Cardiac fibroblast (primary cell): ENCODE measurements at places on chromosomes 4 and X.

DNA sequence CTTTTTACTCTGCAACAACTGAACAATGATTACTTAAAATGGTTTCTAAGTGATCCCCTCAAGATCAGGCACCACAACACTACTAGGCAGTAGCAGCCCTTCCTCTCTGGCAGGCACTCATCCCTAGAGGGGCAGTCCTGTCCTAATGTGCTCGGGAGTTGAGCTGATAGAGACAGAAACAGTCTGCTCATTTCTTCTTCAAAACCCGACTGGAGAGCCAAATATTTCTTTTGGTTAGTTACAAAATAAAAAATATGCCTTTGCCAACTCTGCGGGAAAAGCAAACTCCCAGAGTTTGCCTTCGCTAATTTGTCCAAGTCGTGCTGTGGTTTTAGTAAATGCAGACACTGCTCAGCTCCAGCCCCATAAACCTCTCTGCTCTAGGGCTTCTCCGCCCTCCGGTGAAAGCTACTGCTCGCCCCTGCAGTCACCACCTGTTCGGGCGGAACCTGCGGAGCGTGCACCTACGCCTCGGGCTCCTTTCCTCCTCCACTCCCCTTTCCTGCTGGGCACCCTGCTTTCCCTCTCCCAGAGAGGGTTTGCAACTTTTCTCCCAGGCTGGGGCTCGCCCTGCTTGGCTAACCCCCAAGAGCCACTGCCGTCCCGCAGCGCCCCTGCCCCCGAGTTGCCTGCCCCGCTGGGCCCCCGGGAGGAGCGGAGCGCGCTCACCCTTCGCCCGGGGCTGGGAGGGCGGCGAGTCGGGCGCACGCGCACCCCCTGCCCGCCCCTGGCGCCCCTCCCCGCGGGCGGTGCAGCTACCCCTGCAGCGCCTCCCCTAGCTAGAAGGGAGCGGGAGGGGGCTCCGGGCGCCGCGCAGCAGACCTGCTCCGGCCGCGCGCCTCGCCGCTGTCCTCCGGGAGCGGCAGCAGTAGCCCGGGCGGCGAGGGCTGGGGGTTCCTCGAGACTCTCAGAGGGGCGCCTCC lies at the start of gene NPNT:
NPNT (plus strand) TSS at position 812 of the 923 bp plus-strand sequence. CDS start 182 bp downstream, outside the sequence.
- no peak for DNase-seq

- DNase-seq: peak; percentile 68
Observed at GRCh38 chrX:135345107-135345589, 35.9 kb downstream of the ETDC start.

- DNase-seq: peak; percentile 85
Observed at GRCh38 chr4:124803641-124804040, 91.1 kb upstream of the ANKRD50 start.

DNA sequence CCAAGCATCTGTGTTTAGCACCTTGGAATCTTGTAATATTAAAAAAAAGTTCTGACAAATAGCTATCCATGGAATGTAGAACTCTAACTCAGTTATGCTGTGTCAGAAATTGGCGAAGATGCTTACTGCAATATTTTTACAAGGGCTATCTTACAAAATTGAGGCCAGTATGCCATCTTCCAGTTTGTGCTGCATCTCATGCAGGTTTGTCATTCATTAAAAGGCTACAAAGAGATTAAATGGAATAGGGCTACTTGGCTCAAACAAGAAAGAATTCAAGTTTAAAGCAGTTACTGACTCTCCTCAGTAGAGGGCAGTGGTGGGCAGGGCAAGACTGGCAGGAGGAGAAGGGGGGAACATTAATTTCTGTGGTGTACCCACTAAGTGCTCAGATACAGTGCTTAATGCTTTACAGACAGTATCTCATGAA lies 66.5 kb downstream of the SHROOM4 start:
- DNase-seq: peak; percentile 38

DNA sequence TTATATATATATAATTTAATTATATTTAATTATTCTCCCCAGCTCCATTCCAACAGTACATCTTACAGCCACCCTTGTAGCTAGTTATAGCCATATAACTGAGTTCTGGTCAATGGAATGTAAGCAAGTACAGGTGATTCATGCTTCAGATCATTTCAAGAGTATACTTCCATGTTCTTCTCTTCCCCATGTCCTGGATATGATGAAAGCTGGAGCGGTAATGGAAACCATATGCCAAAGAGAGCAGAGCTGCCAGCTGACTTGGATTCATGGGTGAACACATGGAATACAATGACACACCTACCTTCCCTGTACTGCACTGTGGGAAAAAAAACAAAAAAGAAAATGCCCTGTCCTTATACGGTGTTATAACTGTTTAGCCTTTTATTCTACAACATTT lies 17.5 kb upstream of the CORIN start:
- DNase-seq: peak; percentile 66

GRCh38 chr4:74656596-74656995 lies 137.7 kb downstream of the BTC start:
- no peak for DNase-seq

DNA sequence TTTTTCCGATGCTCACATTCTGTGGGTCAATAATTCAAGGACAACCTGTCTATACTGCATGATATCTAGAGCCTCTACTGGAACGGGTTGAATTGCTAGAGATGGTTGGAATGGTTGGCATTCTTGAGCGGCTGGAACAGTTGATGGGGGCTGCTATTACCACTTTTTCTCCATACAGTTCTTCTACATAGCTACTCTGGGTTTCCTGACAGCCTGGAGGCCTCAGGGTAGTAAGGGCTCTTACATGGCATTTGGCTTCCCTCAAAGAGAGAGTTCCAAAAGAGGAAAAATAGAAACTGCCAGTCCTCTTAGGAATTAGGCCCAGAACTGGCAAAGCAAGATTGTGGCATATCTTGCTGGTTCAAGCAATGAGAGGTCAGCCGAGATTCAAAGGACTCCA lies 53.1 kb downstream of the NAA11 start:
- no peak for DNase-seq

GRCh38 chrX:39336671-39337311 lies 535.5 kb downstream of the MID1IP1 start:
- DNase-seq: no peak

- DNase-seq: no peak
Observed at GRCh38 chr4:7414736-7415510, 19.8 kb downstream of the PSAPL1 start.

DNA sequence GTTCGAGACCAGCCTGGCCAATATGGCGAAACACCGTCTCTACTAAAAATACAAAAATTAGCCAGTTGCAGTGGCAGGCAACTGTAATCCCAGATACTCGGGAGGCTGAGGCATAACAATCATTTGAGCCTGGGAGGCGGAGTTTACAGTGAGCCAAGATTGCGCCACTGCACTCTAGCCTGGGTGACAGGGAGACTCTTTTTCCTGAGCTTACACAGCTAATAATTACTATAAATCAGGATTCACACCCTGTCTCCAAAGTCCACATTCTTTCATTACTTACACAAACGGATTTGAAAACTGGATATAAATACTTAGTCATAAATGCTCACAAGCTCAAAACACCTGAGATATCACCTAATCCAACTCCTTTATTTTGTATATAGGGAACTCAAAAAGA lies 151.6 kb downstream of the LRBA start:
- no peak for DNase-seq

- no peak for DNase-seq
Observed at GRCh38 chr4:183858011-183858615, 47.0 kb upstream of the STOX2 start.

DNA sequence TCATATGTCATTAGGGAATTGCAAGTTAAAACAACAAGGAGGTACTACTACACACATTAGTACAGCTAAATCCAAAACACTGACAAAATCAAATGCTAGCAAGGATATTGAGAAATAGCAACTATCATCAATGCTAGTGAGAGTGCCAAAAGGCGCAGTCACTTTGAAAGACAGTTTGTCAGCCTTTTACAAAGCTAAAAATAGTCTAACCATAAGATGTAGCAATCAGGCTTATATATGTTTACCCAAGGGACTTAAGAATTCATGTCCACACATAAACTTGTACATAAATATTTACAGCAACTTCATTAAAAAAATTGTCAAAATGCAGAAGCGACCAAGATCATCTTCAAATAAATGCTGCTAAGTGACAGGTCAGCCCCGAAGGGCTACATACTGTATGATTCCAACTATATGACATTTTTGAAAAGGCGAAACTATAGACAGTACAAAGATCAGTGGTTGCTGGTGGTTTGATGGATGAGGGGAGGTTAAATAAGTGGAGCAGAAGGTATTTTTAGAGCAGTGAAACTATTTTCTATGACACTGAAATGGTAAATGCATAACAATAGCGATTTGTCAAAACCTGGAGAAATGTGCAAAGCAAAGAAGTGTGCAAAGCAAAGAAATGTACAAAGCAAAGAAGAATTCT lies 704.8 kb downstream of the ARAP2 start:
- DNase-seq: no peak

- no peak for DNase-seq
Observed at GRCh38 chrX:70183091-70183490, 5.8 kb downstream of the DGAT2L6 start.

GRCh38 chr4:147463065-147463464 lies 17.8 kb upstream of the EDNRA start:
- peak; percentile 44 for DNase-seq

DNA sequence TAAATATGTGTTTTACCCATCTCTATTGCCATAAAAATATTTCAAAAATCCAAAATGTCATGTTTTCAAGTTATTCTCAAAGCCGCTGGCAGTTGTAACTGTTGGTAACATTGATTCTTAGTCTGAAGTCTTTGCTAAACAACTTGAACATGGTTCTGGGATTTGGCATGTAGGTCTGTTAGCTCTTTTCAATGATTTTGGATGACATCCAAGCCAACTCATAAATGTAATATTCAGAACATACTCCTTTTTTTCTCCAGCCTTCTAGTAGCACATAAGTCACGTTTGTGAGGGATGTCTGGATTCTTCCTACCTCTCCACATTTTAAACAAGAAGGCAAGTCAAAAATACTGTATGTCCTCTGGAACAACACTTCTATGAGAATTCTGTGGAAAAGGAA lies 305.3 kb downstream of the PRR32 start:
- no peak for DNase-seq

- no peak for DNase-seq
Observed at GRCh38 chr4:166182145-166182544, 309.1 kb downstream of the TLL1 start.

GRCh38 chr4:140133576-140133975 lies 20.4 kb downstream of the MAML3 start:
- DNase-seq: peak; percentile 18

DNA sequence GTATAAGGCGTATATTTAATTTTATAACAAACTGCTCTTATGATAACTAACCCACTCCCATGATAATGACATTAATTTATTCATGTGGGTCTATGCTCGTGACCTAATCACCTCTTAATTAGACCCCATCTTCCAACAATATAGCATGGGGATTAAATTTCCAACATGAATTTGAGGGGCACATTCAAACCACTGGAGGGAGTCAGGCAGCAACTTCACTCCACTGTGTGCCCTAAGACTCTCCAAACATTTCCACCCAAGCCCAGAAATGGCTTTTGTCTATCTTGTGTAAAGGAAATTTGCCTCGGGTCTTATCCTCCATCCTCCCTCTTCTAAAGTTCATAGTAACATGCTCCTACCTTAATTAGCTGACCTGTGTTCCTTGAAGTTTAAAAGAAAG lies 616.1 kb upstream of the CPEB2 start:
- DNase-seq: peak; percentile 7

DNA sequence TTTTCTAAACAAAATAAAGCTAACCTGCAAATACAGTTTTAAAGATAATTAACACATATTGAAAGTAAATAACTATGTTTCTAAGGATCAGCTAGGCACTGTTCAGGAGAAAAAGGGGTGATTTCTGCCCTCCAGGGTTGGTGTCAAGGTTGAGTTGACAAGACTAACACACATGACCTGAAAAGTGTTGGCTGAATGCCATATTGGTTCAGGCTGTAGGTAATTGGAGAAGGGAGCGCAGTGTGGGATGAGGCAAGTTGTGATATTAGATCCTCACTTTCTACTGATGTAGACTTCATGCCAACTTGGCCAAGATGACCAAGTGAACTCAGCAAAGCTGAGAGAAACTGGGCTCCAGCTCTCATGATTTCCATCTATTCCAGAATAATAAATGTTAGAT lies 42.2 kb downstream of the PPM1K start:
- no peak for DNase-seq

DNA sequence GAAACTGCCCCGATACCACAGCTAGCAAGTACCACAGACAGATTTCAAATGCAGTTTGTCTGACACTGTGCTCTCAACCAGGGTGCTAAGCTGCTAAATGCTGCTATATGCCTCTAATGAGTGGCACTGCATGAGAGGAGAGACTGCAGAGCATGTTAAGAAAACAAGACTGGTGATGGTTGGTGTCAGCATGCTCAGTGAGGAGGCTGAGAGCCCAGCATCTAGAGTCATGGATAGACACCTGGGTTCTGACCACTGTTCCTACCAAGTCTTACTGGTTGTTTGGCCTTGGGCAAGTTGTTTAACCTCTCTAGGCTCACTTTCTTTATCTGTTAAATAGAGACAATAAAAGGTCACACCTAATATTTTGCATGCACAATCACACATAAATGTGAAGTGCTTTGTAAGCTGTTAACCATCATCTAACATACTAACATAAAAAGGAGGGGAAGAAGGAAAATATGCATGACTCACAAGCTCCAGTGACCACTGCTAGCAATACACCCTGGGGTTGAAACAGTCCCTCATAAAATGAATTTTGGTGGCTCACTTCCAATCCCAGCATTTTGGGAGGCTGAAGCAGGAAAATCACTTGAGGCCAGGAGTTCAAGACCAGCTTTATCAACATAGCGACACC lies 20.7 kb downstream of the HHIP start:
- DNase-seq: peak; percentile 57

DNA sequence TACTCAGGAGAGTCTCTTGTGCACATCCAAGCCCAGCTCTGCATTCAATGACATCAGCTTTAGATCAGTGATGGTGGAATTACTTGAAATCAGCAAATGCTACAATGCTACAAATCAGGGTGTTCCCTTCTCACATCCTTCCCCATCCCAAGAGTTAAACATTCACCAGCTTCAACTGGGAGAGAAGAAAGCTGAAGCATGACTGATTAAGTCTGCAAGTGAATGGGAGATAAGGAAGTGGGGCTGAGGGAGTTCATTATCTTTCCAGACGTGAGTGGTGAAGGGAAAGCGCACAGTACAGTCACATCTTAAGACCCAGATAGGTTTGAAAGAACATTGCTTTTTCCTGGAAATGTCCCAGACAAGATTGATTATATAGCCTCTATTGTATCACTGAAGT lies 26.2 kb upstream of the MAP9 start:
- no peak for DNase-seq

DNA sequence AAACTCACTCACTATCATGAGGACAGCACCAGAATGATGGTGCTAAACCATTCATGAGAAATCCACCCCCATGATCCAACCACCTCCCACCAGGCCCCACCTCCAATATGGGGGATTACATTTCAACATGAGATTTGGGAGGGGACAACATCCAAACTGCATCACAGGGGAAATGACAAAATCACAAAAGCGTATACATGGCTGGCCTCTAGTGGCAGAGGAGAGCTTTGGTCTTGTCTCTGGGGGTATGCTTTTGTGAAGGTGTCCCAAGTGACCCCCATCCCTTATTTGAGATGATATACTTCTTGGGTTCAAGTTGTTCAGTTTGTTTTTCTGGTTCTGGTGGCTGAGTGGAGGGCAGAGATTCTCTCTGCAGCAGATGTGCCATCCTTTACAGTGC lies 8.5 kb upstream of the SETD7 start:
- peak; percentile 19 for DNase-seq
